Coronary artery (tissue), 2 donors: ENCODE measurements at places on chromosomes 12 and 14.

DNA sequence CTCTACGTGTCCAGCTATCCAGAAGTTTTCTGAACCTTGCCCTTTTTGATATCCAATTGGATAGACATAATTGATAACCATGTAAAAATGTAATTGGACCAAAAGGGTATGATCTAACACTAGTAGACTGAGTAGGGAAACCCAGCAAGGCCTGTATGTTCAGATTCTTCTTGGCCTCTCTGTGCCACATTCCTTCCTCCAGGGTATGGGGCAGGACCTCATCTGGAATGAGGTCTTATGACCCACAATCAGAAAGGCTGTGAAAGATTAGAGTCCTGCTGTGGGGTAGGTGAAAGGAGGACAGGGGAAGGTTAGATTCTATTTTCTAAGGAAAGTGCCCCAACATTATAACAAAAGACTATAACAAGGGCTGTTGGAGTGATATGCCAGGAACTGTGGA is 51.3 kb upstream of the A2ML1 start:
- no peak for DNase-seq

DNA sequence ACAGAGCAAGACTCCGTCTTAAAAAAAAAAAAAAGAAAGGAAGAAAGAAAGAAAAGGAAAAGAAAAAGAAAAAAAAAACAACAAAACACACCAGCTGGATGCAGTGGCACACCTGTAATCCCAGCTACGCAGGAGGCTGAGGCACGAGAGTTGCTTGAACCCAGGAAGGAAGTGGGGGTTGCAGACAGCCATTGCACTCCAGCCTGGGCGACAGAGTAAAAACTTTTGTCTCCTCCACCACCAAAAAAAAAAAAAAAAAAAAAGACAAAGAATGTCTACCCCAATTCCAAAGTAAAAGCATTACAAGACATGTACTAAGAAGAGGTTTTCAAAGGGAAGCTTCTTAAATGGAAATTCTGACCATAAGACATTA is 53.4 kb downstream of the HNRNPC start:
- no peak for DNase-seq

DNA sequence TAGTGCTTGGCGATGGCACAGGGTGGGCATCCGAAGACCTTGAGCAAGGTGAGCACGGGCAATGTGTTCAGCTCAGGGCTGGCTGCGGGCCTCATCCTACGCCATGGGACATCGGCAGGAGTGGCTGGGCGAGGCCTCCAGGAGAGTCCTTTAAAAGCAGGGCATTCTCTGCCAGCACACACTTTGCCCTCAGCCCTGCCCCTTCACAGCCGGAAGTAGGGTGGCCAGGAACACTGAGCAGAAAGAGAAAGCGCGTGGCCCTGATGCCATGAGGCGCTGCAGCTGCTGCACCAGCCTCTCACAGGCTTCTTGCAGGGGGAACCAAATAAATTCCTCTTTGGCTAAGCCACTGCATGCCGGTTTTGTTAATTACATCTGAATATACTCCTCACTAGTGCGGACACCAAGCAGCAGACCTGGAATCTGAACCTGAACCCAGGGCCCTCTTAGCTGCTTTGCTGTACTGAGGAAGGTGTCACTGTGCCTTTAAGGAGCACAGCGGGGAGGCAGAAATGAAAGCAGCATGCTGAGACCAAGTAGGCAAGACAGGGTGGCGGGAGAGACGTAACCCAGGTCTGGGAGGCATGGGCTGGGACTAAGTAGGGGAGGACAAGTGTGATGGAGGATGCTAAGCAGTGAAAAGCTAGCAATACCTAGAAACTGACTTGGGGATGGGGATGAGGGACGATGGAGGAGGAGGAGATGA is 155.2 kb downstream of the TTC7B start:
- no peak for DNase-seq

DNA sequence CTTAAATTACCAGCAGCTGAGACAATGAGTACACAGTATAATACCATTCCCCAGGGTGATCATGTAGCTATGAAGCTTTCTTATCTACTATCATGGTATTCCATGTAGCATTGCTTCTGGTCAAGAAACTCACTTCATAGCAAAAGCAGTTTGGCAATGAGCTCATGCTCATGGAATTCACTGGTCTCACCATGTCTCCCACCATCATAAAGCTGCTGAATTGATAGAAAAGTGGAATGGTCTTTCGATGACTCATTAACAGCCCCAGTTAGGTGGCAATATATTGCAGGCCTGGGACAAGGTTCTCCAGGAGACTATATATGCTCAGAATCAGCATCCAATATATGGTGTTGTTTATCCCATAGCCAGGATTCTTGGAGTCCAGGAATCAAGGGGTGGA is 553.7 kb downstream of the FOXG1 start:
- no peak for DNase-seq

- DNase-seq = no peak
Measured at GRCh38 chr14:32417956-32418552, 89.0 kb downstream of the AKAP6 start.

GRCh38 chr12:42902001-42902400 is 312.5 kb upstream of the PRICKLE1 start:
- DNase-seq = no peak

DNA sequence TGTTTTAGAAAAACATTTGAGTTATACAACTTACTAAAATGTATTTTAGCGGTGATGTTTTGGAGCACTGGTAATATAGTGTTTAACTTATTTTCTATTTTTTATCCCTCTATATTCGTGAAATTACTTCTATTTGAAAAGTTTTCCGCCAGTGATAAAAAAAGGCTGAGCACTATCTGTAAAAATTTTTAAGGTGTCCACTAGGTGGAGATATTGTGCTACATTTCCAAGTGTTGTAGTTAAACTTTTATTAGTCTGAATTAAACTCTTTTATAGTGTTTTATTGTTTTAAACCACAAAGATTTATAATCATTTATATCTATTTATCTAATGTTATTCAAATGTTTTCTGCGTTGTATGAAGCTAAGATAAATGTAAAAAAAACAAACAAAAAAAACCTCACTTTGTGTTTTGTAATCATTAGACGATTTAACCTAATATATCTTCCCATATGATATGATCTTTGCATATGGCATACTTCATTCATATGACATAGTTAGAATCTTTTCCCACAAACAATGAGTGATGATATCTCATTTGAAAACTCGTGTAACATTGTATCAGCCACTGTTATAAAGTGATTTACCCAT is 11.8 kb downstream of the ALG10B start:
- DNase-seq = no peak

DNA sequence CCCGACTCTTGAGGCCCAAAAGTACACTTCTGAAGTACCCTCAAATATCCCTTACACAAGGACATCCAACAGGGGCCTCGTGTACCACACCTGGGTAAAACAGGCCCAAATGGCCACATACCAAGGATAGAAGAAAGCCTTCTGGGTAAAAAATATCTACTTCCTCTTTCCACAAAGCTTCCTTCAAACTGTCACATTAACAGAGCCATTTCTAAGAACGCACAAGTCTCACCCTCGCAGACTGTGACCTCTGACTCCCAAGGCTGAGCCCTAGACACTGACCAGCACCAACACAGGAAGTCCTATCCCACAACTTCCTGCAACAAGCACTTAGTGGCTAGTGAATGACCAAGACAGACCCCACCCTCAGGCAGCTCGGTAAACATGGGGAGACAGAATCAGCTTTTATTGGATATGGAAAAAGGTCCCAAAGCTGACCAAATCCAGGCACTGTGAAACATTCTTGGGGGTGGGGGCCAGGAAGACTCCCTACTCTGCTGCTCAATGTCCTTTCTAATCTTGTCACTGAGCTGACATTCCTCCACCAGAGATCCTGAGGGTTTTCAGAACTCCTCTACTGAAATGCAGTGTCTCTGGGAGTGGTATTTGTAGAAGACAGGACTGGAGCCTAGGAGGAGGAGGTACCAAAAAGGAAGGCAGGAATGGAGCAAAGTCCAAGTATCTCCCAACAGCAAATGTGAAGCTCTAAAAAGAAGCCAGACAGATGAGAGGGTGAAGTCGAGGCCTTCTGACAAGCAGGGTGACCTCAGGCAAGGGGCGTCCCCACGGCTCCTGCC is 15.9 kb downstream of the KCTD10 start:
- DNase-seq = no peak

- no peak for DNase-seq
Measured at GRCh38 chr14:22884738-22885523, 1.9 kb downstream of the REM2 start.

DNA sequence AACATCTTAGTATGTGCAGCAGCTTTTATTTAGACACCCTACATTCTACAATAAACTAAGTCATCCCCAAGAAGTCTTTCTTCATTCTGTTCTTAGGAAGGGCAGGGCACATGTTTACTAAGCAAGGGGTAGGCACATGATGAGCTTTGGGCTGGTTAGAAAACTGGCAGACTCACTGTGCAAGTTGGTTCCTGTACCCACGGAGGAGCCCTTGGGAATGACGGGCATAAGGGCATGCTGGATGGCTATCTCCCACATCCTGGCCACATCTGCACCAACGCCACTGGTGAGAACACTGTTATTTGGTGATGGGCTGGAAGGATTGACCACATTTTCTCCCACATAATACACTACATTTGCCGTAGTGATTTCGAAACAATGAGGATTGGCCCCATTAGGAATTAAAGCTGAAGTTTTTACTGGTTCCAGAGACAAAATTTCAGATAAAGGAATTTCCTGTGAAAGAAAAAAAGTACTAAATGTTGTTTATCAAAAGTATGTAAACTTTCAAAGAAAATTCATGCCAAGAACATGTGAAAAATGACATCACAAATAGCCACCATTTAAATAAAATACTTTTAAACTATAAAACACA is 297.0 kb downstream of the PRKD1 start:
- no peak for DNase-seq

DNA sequence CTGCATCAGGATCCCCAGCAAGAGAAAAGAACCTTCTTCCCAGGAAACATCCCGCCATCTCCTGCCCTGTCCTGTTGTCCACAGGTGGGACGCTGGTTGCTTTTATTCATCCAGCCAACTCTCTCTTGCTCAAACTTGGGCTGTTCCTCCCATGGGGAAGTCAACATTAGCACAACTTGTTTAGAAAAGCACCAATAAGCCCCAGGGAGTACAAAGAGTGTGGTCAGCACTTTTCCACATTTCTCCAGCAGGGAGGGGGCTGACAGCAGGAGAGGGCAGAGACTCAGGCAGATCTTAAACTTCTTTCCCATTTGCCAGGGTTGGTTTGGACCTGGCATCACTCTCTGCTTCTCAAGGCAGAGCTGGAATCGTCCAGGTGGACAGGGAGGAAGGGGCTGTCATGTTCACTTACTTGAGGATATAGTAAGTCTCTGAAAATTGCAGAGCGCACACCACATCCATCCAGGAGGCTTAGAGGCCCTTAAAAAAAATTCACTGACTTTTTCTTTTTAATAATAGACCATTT is 74.9 kb downstream of the RBM19 start:
- DNase-seq = no peak

GRCh38 chr14:36657399-36658122 is 4.1 kb upstream of the PAX9 start:
- DNase-seq = no peak

DNA sequence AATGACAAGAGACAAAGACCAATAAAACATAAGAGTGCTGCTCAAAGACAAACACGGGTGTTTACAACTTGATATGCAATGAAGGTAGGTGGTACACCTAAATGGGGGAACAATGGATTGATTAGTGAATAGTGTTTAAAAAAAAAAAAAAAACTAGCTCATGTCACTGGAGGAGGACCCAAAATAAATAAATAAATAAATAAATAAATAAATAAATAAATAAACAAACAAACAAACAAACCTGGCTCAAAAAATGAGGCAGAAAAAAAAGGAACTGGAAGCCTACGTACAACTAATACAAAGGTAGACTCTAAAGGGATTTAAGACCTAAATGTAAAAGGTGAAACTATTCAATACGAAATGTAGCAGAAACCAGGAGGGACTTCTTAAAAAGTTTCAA is 18.6 kb downstream of the NAP1L1 start:
- DNase-seq = no peak

DNA sequence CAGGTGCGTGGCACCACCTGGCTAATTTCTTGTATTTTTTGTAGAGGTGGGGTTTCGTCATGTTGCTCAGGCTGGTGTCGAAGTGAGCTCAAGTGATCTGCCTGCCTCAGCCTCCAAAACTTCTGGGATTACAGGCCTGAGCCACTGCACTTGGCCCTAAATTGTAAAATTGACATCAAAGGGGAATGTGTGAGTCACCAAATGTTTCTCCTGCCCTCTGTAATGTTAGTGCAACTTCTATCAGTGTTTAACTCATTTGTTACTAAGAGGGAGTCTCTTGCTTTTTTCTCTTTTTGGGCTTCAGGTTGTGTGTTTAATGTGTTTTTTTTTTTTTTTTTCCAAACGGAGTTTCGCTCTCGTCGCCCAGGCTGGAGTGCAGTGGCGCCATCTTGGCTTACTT is 2.3 kb downstream of the TULP3 start:
- DNase-seq = no peak

DNA sequence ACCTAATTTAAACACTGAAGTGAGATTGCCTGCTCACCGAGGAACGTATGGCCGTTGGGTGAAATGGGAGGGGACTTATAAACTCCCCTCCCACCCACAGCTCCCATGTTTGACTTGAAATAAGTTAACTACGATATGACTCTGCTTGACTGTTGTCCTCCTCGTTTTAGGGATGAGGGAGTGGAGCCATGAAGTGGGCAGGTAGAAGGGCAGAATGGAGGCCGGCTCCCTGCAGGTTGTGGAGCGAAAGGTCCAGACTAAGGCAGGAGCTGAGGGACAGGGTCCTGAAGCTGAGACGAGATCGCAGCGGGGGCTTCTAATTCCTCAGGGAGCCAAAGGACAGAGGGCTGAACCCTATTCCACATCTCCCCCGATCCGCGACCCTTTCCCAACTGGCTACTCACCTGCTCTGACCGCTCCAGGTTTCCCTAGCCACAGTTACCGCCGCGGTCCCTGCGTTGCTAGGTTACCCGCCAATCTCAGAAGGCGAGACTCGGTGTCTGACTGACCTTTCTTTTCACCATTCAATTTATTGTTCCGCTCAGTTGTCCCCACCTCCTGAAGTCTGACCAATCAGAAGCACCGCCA is 577 bp upstream of the TPCN1 start:
- no peak for DNase-seq

DNA sequence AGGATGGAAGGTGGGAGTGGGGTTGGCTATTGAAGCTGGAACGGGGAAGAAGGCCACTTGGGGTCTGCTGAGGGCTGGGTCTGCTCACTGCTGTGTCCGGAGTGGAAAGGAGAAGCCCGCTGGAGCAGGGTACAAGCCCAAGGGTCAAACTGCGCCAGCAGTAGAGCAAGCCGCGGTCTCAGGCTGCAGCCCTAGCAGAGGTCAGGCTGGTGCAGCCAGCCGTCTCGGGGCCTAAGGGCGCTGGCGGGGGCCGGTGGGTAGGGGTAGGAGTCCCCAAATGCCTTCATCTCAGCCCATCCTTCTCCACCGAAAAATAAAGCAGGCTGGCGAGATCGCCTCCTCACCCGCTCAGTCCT is 718 bp upstream of the JDP2 start:
- DNase-seq = no peak

DNA sequence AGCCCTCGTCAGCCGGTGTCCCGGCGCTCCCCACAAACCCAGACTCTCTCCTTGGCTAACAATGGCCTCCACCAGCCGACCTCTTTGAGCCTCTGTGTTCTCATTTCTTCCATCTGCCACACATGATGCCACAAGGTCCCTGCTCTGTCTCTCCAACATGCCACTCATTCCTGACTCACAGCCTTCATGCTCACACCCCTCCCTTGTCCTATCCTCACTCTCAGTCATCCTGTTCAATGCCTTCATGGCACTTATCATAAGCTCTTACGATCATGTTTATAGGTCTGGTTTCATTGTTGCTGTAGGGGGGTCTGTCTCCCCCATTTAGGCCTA is 9.6 kb upstream of the SERPINA11 start:
- no peak for DNase-seq
